ENCODE measurements at places on chromosomes 2 and 18.

DNA sequence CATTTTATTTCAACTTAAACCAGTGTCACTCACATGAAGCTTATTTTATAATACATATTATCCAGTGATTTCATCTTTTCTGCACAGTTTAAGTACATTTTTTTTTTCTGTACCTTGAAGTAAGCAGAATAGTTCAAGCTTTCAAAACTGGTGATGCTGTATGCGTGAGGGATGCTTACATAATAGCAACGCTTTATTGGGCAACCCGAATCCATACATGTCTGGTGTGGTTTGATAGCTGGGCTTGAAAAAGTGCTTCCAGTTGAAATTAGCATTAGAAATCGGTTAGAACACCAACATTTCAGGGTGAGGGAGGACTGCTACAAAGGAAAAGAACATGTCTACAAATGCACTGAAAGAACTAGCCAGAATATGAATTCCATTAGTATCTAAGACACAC is 117.4 kb downstream of the MBP start:
- no peak for DNase-seq

DNA sequence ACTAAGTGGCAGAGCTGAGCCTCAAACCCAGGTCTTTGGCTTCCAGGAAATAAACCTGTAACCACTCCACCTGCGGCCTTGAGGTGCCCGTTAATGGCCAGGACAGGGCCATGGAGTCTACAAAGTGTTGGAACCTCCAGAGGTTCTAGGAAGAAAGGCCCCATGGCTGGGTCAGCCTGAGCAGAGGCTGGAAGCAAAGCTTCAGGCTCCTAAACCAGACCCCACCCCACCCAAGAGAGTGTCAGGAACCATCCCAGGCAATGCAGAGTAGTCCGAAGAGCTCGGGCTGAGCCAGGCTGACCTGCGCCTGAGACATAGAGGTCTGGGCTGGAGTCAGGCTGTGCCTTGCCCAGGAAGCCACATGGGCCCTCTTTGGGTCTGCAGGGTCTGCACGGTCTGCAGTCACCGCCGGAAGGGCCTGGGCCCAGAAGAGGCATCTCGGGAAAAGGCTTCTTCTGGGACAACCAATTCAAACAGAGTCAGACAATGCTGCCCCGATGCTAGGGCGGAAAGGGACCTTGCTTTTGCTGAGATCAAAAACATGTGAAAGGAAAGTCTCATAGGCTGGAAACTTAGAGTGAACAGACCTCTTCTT is 6.4 kb downstream of the CIB4 start:
- DNase-seq, result no peak

GRCh38 chr2:19592197-19592596 is 233.8 kb upstream of the OSR1 start:
- DNase-seq, result no peak

DNA sequence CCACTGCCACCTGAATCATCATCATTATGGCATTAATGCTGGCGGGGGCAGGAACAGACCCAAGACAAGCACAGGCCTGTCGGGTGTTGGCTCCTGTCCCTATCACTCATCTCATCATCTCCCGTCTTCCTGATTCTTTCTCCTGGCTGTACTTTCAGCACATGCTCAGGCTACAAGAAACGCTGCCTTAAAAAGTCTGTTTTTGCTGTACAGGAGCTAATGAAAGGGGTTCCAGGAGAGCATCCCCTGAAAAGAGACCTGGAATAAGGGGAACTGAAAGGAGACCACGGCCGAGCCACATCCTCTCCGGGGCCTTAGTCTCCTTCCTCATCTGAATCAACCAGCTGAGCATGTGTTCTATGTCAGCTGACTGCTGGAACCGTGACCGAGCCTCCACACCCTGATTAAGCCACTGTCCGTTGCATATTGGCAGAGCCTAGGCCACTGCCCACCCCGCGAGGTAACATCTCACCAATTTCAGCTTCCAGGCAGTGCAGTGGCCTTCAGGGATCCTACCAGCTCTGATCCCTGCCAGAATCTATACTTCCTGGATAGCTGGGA is 62.6 kb downstream of the DNMT3A start:
- DNase-seq, result no peak

GRCh38 chr2:141348481-141348880 is 782.3 kb downstream of the LRP1B start:
- no peak for DNase-seq

- no peak for DNase-seq
Observed at GRCh38 chr2:187655001-187655400, 100.8 kb upstream of the TFPI start.

- DNase-seq, result no peak
Observed at GRCh38 chr2:46188041-46188716, 109.0 kb upstream of the EPAS1 start.

DNA sequence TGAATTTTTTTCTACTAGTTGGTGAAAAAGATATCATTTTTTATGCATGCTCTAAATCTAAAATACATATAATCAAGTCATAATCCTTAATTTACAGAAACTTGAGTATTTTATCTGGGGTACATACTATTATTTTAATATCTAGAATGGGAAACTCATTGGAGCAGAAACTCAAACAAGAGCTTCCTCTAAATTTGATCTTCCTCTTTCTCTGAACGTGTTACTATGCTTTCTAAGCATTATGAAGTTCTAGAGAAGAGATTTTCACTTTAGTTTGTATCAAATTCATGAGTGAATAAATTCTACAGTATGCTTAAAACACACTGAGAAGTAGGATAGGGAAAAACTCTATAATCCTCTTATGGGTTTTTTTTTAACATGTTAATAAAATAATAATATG is 20.6 kb upstream of the SLC38A11 start:
- no peak for DNase-seq

- DNase-seq, result no peak
Observed at GRCh38 chr2:183533021-183533420, 408.8 kb downstream of the NUP35 start.

DNA sequence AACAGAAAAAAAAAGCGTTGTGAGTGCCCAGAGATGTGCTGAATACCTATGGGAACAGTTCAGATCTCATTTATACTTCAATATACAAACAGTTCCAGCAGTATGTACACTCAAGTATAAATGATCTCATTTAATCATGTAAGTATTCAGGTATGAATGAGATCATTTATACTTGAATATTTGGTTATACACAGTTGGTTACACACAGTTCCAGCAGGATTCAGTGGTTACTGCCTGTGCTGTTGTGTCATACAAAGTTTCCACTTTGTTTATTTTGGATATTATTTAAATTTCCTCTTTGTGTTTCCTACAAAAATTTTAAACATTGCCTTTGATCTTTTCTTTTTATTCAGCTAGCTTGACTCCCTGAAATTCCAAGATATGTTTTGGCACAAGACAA is 293.5 kb upstream of the SLC39A10 start:
- no peak for DNase-seq
